NCI-H146 (cell line): ENCODE measurements at places on chromosomes 7 and 10.

- no peak for DNase-seq
These were observed 9.2 kb downstream of the GTPBP4 start for GRCh38 chr10:997266-998022.

GRCh38 chr7:6161463-6162330 lies 110.7 kb downstream of the CYTH3 start:
- DNase-seq: no peak

- DNase-seq: no peak
These were observed 16.2 kb downstream of the RAMP3 start for GRCh38 chr7:45173596-45174327.

DNA sequence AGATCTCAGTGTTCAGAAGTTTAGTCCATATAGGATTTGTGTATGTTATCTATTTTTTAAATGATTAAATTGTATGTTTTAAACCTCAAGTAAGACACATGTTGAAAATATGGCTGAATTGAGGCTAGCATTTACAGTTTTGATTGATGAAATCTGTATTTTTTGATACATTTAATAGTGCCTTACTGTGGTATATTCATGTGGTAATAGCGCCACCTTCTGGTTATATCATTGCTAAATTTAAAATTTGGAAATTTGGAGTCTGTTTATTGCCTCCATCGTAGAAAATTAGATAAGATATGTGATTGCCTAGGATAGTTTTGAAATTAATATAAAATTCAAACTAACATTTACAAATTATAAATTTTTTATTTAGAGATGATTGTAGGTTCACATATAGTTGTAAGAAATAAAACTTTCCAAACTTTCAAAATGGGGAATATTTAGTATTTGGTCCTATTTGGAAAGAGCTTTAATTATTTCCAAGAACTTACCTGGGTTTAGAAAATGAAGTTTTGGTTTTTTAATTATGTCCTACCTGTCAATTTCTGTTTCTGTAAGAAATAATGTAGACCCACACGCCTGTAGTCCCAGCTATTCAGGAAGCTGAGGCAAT lies 19.1 kb upstream of the ARMS2 start:
- peak; percentile 16 for DNase-seq

DNA sequence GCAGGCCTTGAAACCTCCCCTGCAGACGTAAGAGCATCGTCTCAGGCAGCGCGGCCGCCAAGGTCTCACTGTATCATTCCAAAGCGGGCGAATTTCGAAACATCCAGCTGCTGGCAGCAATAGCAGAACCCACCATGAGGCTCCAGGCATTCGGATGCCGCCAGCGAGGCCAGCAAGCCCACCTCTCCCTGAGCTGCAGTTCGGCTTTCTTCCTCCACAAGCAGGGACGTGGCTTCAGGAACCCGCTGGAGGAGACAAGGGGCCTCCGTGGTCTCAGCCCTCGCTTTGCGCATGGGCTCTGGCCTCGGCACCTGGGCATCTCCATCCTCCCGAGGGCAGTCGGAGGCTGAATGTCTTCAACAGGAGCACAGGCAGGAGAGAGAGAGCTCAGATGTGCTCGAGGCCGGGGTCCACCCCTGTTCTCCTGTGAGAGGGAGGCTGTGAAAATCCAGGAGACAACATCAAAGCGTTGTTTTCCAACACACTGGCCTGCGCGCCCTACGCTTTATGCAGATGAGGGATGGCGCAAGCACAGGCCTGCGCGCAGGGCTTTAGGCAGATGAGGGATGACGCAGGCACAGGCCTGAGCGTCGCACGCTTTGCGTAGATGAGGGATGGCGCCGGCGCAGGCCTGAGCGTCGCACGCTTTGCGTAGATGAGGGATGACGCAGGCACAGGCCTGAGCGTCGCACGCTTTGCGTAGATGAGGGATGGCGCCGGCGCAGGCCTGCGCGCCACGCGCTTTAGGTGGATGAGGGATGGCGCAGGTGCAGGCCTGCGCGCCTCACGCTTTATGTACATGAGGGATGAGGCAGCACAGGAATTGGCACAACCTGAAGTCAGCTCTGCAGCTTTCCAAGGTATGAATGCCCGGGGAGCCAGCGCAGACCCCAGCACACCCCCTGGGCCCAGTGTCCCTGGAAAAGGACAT lies 103.2 kb downstream of the WDR37 start:
- no peak for DNase-seq

- DNase-seq: no peak
These were observed 30.0 kb downstream of the SMC3 start for GRCh38 chr10:110597476-110597875.
